Amniotic epithelial cell (primary cell): ENCODE measurements at places on chromosomes 16 and 17.

GRCh38 chr16:68076560-68076959, 8.6 kb upstream of the NFATC3 start:
- DNase-seq: no peak

DNA sequence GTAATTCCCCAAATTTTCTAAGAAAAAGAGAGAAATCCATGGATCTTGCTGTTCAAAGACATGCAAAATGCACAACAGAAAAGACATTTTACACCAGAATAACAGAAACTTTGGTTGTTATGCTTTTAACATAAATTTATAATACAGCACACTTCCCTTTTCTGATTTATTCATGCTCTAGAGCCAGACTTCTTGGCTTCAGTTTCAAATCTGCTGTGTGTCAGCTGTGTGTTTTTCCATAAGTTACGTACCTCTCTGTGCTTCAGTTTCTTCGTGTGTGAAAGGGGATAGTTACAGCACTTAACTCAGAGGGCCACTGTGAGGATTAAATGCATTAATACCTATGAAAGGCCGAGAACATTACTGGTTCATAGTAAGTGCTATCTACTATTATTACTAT, 6.8 kb upstream of the CCL3L1 start:
- DNase-seq: no peak

GRCh38 chr17:55659661-55660060, 63.0 kb downstream of the TMEM100 start:
- no peak for DNase-seq

DNA sequence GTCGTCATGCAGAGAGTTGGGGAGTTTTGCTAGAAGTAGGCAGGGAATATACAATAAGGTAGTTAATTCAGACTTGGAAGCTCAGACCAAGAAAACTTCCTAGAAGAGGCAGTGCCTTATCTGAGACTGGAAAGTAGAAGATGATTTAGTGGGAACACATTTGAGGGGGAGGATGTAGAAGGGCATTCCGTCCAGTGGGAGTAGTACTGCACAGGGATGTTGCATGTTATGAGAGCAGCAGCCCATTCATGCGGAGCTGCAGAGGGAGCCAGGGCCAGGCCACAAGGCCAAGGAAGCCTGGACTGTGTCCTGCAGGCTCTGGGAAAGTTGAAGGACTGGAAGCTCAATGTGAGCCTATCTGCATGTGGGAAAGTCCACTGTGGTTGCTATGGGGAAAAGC, 344.5 kb upstream of the EEF2KMT start:
- no peak for DNase-seq

- no peak for DNase-seq
Measured at GRCh38 chr17:10010752-10011151, 105.7 kb upstream of the RCVRN start.

- DNase-seq: no peak
Measured at GRCh38 chr16:50820225-50820624, 78.3 kb downstream of the CYLD start.

- no peak for DNase-seq
Measured at GRCh38 chr16:80656711-80657150, 115.9 kb downstream of the DYNLRB2 start.

DNA sequence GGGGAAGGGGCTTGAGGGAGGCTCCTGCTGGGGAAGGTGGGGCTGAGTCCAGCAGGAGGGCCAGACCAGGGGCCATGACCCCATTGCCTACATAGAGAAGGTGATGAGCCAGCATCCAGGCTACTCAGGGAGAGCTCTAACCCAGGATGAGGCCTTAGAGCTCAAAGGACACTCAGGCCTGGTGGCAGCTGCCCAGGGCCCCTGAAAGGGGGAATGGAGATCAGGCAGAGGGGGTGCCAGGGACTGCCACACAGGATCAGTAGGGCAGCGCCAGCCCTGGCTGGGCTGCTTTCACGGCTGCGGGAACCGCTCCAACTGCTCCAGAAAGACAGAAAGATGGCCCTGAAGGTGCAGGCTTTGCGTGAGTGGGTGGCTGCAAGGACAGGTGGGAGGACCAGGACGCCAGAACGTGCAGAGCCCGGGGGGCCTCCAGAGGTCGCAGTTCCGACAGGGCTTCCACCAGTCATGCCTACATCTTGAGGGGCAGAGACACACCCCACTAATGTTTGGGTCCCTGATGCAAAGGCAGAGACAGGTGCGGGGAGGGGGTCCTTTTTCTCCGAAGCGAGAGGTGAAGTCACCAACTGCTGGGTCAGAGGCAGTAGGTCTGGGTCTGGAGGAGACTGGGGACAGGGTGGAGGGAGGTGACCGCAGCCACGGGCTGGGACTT, 882 bp upstream of the ATP6V0C start:
- no peak for DNase-seq

DNA sequence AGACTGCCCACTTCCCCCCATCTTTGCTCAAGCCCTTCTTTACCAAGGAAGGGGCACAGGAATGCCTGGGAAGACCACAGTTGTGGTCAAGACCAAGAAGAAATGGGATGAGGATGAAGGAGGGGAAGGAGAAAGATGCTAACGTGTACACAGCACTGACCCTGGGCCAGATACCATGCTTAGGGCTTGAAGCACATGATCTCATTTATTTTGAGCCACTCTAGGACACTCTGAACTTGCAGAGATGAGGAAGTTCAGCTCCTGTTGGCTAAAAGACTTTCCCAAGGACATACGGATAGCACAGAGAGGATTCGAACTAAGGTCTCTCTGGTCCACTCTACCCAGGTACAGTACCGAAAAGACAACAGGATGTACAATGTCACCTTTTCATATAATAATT, 42.6 kb downstream of the PIK3R5 start:
- no peak for DNase-seq

- peak; percentile 72 for DNase-seq
Measured at GRCh38 chr17:5399767-5400166, 19.7 kb downstream of the NUP88 start.

GRCh38 chr17:40340880-40341807, 23.4 kb downstream of the GJD3 start:
- peak; percentile 77 for DNase-seq

GRCh38 chr17:59469786-59470485, 95.5 kb upstream of the DHX40 start:
- peak; percentile 23 for DNase-seq

GRCh38 chr17:15109608-15110007, 155.5 kb downstream of the PMP22 start:
- no peak for DNase-seq

- DNase-seq: no peak
Measured at GRCh38 chr16:52271088-52271750, 275.7 kb downstream of the TOX3 start.

GRCh38 chr17:55448681-55449080, 27.0 kb upstream of the MMD start:
- peak; percentile 84 for DNase-seq

DNA sequence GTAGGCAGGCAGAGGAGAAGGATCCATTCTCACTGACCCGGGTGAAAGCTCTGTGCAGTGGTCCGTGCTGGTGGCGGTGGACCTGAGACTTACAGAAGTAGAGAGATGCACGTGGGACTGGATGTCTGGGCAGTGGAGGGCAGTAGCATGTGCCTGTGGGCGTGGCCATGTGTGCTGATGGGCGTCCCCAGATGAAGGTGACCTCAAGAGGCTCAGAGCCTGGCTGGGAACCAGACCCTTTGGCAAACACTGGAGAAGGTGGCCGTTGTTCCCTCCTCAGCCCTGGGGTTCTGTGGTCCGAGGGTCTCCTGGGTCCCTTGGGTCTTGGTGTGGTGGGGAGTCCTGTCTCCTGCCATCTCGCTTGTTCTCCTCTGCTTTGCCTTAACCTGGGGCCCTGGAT, 15.6 kb downstream of the WSCD1 start:
- DNase-seq: no peak

GRCh38 chr17:79832218-79833109, 6.8 kb downstream of the CBX4 start:
- peak; percentile 47 for DNase-seq

DNA sequence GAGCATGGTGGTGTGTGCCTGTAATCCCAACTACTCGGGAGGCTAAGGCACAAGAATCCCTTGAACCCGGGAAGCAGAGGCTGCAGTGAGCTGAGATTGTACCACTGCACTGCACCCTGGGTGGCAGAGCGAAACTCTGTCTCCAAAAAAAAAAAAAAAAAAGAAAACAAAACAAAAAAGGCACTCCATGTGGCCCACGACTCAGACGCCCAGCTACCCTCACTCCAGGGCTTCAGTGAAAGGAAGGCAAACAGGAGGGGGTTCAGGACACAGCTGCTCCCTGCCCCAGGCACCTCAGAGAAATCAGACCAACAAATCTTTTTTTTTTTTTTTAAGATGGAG, 91.7 kb downstream of the LITAF start:
- DNase-seq: no peak

DNA sequence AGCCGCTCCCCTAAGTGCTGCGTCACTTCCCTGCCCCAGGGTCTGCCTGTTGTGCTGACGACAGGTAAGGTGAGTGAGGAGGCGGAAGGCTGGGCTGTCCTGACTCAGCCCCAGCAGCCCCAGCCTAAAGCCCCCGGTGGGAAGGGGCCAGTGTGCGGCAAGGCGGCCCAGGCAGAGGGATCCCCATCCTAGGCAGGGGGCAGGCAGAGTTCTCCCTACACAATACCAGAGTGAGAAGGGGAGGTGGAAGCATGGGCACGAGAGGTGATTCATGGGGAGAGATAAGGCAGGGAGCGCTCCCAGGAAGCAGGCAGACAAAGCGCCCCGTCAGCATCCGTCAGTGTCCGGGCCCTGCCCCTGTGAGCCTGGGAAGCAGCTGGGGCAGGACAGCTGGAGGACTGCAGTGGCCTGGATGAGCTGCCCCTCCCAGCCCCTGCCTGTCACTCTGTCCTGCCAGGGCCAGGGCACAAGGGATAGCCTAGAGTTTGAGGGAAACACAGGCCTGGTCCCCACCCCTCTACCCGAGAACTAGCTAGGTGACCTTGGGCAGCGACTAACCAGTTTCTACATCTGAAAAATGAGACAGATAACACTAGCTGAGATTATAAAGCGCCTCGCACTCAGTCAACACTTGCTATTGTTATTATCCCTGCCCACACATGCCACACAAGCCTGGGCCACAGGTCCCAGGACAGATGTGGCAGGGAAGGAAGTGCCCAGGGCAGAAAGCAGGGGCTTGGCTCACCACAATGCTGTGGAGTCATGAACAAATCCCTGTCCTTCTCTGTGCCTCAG, 3.8 kb downstream of the FAM83G start:
- peak; percentile 84 for DNase-seq

DNA sequence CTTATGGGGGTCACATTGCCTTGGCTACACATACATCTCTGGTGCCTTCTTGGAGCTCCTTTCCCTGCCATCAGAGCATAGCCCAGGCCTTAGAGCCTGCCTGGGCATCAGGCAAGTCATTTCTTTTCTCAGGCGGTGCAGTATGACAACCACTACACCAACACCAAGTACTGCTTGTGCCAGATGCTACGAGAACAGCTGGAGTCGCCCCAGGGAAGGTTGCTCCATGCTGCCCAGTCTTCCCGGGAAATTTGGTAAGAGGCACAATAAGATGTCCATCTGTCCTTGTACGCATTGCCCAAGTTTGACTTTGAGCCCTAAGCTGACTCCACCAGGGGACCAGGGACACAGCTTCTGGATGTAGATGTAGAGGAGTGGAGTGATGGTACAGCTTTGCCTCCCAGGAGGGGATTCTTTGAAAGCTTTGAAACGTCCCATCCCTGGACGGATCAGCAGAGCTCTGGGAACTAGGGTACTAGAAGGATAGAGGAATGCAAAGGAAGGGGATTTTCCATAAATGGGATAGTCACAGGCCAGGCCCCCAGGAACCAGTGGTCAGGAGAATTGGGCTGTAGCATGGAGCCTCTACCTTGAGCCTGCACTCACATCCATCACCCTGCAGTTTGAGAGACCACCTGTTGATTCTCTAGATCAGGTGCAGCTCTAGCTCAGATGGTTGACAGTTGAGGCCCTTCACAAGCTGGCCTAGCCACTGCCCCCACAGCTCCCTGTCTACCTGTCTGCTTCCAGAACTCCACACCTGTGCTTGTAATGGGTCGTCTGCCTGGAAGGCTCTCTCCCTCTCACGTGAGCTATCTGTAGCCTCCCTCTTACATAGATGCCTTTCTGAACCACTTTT, 11.0 kb upstream of the NFATC3 start:
- DNase-seq: no peak

GRCh38 chr16:56370185-56370874, 55.0 kb downstream of the AMFR start:
- DNase-seq: peak; percentile 69

DNA sequence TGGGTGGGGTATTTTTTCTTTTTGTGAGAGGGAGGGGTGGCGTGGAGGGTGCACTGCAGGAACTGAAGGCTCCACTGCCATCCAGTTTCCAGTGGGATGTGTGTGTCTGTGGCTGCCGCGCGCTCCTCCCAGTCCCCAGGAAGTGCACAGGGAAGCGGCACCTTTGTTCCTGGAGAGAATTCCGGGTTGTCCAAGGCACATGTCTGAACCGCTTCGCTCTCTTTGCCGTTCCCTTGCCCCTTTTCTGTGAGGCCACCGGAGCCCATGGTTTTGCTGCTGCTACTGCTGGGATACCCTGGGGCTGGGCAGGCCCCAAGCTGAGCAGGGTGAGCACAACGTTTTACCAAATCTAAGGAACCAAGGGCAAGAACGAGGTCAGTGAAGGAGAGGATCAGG, 19.5 kb downstream of the ACSF3 start:
- DNase-seq: no peak

DNA sequence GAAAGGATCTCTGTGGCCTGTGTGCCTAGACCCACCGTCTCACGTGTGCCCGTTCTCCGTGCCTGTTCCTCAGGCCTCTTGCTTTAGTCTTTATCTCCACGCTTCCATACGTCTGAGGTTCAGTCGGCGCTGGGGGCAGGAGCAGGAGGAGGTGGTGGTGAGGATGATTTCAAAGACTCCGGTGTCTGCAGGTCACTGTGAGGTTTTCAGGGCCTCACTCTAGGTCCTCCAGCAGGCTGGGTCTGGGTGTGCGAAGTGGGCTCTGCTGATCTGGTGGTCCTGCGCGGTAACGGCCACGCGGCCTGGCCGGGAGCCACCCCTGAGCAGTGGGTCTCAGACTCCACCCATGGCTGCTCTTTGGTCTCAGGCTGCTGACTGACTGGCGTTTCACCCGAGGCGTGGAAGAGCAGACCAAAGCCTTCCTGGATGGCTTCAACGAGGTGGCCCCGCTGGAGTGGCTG, 14.4 kb upstream of the CLEC18A start:
- DNase-seq: no peak

DNA sequence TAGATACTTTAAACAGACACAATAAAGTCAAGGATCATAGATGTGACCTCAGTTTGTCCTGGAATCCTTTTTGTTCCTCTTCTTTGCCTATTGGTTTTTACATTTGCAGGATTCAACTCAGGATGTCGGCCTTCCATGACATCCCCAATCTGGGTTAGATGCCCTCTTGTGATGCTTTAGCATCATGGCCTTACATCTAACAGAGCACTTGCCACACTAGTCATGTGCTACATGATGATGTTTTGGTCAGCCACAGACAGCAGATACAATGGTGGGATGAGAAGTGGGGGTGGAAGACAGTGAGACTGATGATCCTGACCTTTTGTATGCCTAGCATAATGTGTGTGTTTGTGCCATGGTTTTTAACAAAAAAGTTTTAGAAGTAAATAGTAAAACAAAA, 1.8 kb upstream of the SYNRG start:
- DNase-seq: peak; percentile 6
